ENCODE measurements at places on chromosomes 2 and 18.

DNA sequence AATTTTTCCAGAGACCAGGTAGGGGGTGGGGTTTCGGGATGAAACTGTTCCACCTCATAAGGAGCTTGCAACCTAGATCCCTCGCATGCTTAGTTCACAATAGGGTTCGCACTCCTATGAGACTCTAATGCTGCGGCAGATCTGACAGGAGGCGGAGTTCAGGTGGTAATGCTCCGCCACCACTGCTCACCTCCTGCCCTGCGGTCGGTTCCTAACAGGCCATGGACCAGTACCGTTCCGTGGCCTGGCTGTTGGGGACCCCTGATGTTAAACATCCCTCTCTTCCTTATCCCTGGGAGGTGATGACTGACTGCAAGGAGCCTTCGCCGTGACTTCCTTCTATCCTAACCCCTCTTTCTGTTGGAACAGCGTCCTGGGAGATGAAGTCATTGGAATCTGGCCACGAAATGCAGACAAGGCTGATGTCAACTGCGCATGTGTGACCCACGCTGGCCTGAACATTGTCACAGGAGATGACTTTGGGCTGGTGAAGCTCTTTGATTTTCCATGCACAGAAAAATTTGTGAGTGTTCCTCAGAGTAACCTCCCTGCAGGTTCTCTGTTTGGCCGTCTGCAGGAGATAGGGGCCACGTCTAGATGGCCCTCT lies 82.4 kb downstream of the RTN4 start:
- no peak for DNase-seq

DNA sequence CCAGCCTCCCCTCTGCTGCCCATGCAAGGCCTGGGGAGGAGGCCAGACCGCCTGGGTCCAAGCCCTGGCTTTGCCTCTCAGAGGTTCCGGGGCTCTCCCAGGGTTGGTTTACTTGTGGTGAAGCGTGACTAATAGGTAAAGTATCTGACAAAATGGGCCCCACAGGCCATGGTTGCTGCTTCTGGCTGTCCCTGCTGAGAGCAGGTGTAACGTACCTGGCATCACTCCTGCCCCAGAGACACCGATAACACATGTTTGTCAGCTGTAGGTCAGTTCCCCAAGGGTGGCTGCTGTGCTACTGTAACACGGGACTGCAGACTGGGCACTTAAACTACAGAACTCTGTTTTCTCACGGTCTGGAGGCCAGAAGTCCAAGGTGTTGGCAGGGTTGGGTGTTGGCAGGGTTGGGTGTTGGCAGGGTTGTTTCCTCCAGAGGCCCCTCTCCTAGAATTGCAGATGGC lies 34.1 kb downstream of the ODC1 start:
- peak; percentile 51 for DNase-seq

DNA sequence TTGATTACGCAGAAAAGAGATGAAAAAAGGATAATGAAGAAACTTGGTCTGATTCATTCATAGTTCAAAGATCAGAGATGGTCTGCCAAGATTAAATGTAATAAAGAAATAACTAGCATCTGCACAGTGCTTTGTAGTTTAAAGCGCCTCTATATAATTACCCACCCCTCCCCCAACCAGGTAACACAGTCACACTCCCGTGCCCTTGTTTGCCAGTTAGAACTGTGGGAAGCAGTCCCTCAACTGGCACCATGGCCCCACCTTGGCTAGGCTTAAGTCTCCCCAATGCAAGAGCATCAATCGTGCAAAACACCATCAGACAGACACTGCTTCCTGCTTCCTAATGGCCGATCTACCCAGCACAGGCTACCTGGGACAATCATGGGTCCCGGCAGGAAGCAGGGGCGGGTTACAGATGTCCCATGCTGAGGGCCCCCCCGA lies 11.6 kb downstream of the ADCY3 start:
- no peak for DNase-seq

- DNase-seq: peak; percentile 99
Measured at GRCh38 chr2:85772019-85772745, 18.4 kb downstream of the ATOH8 start.

GRCh38 chr2:85710687-85711577 lies 16.8 kb downstream of the GNLY start:
- DNase-seq: no peak

DNA sequence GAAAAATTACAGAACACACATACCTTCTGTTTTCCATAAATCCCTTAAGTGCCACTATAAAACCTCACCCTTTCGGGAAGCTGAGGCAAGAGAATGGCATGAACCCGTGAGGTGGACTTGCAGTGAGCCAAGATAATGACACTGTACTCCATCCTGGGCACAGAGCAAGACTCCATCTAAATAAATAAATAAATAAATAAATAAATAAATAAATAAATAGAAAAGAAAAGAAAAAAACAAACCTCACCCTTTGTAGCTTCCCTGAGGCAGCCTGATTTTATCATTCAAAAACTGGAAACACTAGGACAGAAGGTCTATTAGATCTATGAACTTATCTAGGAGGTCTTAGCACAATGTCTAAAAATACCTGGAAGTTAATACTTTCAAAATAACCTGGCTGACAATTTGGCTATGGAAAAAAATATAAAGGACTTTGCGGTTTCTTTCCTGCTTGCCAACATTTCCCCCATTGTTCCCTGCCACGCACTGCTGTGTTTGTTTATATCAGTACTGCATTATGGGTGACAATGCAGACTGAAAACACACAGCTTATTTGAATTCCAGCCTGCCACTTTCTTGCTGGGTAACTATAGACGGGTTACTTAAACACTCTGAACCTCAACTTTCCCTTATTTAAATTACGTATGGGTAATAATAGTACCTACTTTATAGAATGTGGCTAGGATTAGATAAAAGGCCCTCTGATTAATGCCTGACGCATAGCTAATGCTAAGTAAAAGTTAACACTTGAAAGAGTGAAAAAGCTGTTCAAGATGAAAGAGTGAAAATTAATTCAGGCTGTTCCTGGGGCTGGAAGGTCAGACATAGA lies 313.0 kb downstream of the RDH14 start:
- DNase-seq: no peak

- DNase-seq: no peak
Measured at GRCh38 chr2:42510191-42510590, 16.4 kb upstream of the KCNG3 start.

DNA sequence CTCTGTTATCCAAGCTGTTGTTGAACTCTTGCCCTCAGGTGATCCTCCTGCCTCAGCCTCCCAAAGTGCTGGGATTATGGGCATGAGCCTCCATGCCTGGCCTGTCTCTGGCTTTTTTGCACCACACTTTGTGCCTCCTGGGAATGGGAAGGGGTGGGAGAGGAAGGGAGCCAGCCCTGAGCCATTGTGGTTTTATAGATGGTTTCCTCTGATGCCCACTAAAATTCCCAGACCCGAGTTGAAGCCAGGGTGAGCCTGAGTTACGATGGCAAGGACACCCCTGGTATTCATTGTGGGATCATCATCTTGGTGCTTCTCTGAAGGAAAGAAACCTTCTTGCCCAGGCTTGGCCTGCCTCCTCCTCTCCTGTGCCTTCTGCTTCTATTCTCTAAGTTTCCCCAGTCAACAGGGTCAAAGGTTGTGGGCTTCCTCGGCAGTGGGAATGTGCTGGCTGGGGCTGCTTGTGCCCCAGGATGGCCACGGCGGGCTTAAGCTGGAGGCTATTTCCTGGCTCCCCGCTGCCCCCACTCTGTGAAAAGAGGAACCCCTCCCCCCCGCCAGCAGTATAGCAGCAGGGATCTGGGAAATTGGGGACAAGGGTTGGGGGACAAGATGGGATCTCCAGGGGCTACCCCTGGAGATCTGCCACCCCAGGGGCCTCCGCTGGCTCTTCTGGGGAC lies 106.2 kb downstream of the STPG4 start:
- no peak for DNase-seq

- no peak for DNase-seq
Measured at GRCh38 chr18:68417166-68417799, 297.6 kb downstream of the TMX3 start.

DNA sequence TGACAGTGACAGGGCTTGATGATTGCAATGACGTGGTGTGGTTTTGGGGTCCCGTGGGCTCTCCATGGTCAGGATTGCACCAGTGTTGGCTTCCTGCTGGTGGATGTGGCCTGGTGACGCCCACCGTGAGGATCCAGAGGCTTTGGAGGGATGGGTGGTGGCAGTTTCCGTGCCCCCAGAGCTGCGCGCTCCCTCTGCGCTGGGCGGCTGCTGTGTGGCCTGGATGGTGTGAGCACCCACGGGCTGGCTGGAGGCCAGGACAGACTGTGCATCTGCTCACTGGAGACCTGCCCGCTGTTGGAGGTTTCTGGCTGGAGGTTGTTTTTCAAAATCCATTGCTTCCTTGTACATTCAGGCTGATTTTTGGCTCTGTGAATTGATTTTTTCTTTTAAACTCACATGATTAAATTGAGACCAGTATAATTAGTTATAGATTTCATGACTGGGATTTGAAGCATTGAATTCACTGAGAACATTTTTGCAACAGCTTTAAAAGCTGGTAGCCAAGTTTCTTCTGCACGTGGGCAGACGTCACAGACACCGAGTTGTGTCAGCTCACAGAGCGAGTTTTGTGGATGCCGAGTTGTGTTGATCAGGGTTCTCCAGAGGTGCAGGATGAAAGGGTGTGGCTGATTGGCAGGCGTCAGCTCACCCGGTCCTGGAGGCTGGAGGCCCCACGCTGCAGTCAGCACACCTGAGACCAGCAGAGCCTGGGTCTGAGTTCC lies 72.7 kb downstream of the KCNG2 start:
- no peak for DNase-seq

GRCh38 chr2:46163804-46164528 lies 133.2 kb upstream of the EPAS1 start:
- DNase-seq: no peak

- no peak for DNase-seq
Measured at GRCh38 chr2:105775809-105776559, 31.3 kb downstream of the NCK2 start.

DNA sequence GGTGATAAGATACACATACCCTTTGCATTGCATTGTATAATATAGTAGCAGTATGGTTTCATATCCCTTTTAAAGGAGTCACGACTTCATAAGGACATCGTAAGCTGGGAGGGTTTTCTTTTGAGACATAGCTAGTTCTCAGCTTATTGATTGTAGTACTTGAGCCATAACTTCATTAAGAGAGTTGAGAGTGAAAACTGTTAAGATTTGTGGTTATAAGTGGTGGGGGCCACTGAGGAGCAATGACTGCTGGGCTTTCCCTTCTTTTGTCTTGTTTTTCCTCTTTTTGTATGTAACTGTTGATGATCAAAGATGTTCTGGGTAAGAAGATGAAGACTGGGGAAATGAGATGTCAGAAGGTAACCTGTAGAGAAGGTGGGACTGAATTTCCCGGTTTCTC lies 11.0 kb downstream of the EIF5B start:
- DNase-seq: no peak

DNA sequence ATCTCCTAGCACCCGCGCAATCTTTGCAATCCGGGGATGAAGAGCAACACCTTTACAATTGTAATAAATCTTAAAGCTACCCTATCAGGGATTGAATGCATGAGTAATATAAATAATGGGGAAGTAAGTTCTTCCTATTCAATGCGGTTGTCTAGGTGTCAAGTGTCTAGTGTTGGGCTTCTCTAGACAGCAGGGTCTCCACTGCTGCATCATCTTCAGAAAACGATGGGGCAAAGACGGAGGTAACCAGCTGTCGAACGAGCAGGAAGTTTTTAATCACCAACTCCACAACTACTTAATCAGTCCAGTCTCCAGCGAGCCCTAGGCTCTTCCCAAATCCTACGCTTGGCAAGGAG lies 573 bp downstream of the STAM2 start:
- no peak for DNase-seq

DNA sequence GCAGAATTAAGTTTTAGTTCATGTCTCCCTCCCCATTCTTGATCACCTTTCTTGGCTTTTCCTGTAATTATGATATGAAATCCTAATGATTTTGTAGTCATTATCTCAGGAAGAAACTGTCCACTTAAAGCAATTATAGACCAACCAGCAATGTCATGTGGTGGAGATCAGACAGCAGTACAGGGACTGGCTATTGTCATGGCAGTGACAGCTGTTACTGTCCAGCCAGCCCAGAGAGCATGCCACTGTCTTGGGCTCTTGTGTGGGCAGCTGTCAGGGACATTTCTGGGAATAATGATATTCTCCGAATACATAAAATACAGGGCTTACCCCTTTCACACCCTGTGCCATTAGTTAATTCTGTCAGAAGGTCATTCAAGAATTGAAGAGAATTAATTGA lies 355.3 kb upstream of the RAB12 start:
- no peak for DNase-seq

DNA sequence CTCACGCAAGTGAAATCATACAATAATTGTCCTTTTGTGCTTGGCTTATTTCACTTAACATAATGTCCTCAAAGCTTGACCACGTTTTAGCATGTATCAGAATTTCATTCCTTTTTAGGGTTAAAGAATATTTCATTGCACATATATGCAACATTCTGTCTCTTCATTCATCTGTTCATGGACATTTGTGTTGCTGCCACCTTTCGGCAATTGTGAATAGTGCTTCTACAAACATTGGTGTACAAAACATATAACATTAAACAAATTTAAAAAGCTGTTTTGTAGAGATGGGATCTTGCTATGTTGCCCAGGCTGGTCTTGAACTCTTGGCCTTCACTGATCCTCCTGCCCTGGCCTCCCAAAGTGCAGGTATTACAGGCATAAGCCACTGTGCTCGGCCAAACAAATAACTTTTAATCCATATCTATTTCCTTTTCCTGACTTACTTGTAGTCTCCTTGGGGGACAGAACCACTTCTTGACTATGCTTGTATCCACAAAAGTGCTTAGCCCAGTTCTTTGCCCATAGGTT lies 209.3 kb downstream of the SLC4A3 start:
- peak; percentile 33 for DNase-seq

DNA sequence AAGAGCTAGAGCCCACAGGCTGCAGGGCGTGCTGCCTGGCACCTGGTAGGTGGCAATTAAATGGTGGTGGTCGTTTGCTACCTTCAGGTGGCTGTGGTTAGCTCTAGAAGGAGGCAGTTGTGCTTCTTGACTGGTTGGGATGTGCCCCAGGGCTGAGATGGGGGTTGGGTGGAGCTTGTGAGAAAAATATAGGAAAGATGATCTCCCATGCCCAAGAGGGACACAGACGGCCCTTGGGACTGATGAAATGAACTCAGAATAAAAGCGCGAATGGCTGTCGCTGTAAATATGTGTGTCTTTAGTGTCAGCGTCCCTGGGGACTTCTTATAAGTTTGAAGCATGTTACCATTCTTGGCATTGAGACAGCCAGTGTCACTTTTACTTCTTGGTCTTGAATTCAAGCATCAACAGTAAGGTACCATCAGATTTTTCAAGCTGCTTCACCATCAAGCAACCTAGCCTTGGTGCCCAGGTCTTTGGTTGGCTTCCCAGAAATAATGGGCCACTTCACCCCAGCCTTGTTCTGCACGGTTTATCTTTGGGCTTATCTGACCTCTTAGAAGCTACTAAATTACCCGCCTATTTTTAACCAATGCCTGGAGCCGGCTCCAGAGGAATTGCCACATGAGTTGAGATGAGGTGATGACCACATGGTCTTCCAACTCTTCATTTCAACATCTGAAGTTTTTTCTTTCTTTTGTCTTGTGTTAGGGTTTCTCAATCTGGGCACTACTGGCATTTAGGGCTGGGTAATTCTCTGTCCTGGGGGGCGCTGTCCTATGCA lies 11.9 kb downstream of the LRRFIP1 start:
- no peak for DNase-seq
